ENCODE measurements at places on chromosomes 1 and 21.
A peak's percentile ranks its signal among the peaks of the same experiment; 100 is the strongest.

DNA sequence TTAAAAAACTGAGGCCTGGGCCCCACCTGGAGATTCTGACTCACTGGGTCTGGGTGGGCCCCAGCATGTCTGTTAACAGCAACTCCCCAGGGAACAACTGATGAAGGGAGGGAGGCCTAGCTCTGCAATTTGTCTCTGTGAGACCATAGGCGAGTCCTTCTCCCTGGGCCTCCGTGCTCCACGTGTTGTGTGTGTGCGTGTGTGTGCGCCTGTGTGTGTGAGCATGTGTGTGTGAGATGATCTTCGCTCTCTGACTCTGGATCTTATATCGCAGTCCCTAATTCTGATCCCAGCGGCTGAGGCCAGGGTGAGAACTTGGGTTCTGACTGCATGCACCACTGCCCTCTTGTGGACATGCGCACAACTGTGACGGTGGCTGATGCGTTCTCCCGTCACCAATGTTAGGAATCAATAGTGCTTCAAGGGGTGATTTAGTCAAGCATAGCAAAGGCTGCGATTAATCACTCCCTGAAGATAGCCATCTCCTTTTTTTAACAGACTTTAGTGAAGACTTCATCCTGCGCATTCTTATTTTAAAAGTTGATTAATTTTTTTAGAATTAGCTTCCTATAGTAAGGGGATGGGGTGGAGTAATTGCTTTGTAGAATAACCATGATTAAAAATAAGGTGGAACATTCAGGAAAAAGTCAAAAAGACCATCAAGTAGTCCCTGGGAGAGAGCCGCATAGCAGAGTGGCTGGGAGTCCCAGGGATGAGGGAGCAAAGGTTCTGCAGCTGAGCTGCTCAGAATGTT is 62.4 kb upstream of the USP24 start:
- peak; percentile 73 for DNase-seq

GRCh38 chr1:4395158-4395557 is 259.3 kb upstream of the AJAP1 start:
- no peak for DNase-seq

GRCh38 chr21:18673789-18674188 is 270.2 kb upstream of the TMPRSS15 start:
- no peak for DNase-seq

DNA sequence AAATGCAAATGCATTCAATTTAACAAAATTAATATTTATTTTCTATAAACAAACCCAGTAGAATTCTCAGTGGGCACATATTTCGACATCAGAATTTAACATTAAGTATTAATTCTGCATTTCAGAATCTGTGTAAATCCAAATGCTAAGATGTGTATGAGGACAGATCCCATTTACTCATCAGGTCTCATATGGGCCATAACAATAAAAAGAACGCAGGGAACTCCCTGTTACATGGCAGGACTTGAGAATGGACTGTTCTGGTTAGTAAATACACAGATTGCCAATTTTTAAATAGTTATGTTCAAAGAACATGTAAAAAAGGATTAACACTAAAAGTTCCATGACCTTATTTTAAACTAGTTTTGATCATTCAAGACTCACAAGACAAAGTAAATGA is 104.0 kb downstream of the SLC30A10 start:
- DNase-seq: no peak

DNA sequence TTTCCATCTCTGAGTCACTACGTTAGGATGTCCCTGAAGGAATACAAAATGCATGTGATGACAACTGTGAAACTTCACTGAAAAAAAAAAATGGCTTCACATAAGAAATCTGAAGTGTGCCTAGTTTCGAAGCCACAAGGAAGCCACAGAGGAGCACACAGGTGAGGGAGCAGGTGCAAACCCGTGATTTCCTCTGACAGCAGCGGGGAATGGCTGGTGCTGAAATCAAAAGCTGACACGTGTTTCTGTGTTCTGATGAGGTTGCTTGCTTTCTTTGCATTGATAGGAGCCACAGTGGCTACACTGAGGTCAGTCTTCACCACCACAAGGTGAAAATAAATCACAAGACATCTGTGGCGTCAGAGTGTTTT is 105.7 kb upstream of the TLR5 start:
- no peak for DNase-seq

DNA sequence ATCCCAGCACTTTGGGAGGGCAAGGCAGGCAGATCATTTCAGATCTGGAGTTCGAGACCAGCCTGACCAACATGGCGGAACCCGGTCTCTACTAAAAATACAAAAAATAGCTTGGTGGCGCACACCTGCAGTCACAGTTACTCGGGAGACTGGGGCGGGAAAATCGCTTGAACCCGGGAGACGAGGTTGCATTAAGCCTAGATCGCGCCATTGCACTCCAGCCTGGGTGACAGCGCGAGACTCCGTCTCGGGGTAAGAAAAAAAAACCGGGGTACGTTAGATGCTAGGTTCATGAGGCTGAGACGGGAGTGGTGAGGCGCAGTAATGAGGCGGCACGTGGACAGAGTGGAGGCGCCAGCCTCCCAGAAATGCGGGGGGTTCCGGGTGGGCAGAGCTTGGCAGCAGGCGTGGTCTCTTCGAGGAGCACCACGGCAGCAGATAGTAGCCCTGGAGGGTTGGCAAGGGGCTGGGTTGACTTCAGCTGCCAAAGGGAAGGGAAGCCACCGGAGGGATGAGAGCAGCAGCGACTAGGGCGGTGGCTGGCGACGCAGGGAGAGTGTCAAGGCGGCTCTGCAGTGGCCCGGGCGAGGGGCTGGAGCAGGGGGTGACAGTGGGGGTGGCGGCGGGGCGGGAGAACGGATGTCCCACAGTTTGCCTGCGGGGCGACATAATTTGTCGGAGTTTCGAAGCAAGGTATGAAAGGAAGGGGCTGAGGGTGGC is 832 bp downstream of the MRPL20 start:
- no peak for DNase-seq
